A549 (cell line): ENCODE measurements at places on chromosomes 16 and 17. TPM values are rescaled to one million over a fixed set of nuclear protein-coding genes. Genes with fewer than 3 reads are reported as not detected.

- DNase-seq = no peak
Measured at GRCh38 chr17:13601322-13601775, 380 bp downstream of the HS3ST3A1 start.

- no peak for DNase-seq
Measured at GRCh38 chr16:13291591-13292333, 390.4 kb downstream of the SHISA9 start.

Gene KRT17
- polyA plus RNA-seq = 0.43 to 0.57 TPM (median 0.56 TPM) in 3 replicates

DNA sequence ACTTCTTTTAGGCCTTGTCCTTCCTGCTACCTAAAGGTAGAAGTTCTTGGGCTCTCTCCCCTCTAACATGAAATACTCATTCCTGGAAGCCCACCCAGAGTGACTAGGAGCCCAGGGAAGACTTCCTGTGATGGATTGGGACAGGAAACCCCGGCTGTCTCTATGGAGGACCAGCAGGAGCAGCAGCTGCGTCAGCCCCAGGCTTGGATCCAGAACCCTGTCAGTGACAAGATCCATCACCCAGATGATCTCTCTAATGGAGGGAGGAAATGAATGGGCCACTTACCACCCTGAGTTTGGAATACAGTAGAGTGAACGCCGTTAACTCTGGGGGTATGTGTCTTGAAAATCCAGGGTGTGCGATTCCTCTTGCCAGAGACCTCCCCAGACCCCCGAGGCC, 195.7 kb upstream of the WSCD1 start:
- no peak for DNase-seq

GRCh38 chr17:68461122-68461539, 3.8 kb upstream of the WIPI1 start:
- no peak for DNase-seq

DNA sequence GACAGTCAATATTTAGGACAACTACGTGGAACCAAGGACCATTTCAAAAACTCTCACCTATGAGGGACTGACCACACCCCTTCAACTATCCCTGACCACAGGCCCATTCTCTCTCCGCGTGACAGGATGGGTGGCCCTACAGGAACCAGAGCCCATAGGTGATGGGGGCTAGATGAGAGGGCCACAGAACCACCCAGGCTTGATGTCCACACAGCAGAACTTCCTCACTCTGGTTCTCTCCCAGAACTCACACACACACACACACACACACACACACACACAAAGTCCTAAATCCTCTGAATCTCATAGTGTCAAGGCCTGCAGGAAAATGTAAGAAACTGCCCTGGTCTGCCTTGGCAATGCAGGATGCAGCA, 1.5 kb downstream of the ZNF319 start:
- DNase-seq = no peak

GRCh38 chr17:72931163-72931562, 161.3 kb downstream of the SLC39A11 start:
- DNase-seq = no peak

GRCh38 chr17:56434610-56435009, 158.9 kb upstream of the NOG start:
- DNase-seq = no peak

- DNase-seq = no peak
Measured at GRCh38 chr17:51165680-51166197, 472 bp upstream of the NME2 start.

Gene MEIOC
- polyA plus RNA-seq = 5.9 to 7.2 TPM (median 6.9 TPM) in 3 replicates

Gene C16orf96
- 0.01 to 0.03 TPM in 2 of 3 replicates, not detected in the other for polyA plus RNA-seq

Gene C16orf74
- polyA plus RNA-seq = 8.0 to 9.3 TPM (median 9.1 TPM) in 3 replicates

Gene ENPP7
- not detected in 3 replicates for polyA plus RNA-seq

Gene CACNG1
- polyA plus RNA-seq = 0.09 to 0.17 TPM (median 0.15 TPM) in 3 replicates

DNA sequence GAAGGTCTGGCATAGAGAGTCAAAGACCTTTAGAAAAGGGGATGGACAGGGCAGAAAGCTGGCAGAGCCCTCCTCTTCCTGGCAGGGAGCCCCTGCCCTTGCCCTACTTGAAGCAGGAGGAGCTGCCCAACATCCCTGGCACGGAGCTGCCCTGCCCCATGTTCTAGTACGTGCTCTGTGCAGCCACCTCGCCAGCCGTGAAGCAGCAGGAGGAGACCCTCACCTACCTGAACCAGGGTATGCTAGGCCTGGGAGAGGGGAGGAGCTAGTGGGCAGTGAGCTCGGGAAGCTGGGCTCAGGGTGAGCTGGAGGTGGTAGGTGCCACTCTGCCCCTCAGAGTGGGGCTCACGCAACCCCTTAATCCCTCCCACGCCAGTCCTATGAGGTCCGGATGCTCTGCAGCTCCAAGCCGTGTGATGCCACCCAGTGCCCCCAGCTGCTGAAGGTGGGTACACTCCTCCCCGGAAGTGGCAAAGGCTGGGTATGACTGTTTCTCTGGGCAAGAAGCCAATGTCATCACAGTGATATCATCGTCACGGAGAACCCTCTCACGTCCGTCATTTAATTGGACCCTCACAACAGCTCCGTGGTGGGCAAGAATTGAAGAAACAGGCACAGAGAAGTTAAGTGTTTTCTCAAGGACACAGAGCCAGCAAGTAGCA, 12.7 kb upstream of the STAC2 start:
- peak; percentile 81 for DNase-seq

GRCh38 chr17:13437966-13438779, 163.6 kb downstream of the HS3ST3A1 start:
- no peak for DNase-seq

Gene FUS
- polyA plus RNA-seq = 740 to 780 TPM (median 745 TPM) in 3 replicates

- DNase-seq = no peak
Measured at GRCh38 chr16:79188115-79188738, 412.3 kb downstream of the MAF start.

GRCh38 chr16:9165681-9166080, 74.2 kb downstream of the HAPSTR1 start:
- DNase-seq = no peak

Gene GJD3
- polyA plus RNA-seq = 0.40 to 1.2 TPM (median 0.70 TPM) in 3 replicates
